ENCODE measurements at places on chromosomes 1 and 21. TPM values are rescaled to one million over a fixed set of nuclear protein-coding genes. Genes with fewer than 3 reads are reported as not detected.

DNA sequence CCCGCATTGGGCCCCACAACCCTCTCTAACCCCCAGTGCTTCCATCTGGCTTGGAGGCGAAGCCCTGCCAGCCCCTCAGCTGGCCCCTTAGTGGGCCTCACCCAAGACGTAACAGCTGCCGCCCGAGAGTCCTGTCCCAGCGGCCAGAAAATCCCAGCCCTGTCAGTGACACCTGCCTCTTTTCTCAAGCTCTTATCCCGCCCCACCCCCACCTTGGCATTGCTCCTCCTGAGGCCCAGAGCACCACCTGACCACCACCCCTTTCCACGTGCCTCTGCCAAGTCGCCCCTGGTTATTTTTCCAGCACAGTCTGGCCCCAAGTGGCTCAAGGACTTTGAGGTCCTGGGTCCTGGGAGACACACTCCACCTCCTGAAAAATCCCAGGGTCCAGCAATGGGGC lies 5.9 kb upstream of the CTRC start:
- no peak for DNase-seq

GRCh38 chr21:45129189-45129923 lies 55.0 kb downstream of the ADARB1 start:
- no peak for DNase-seq

- no peak for DNase-seq
Measured at GRCh38 chr1:159779403-159779851, 1.3 kb upstream of the DUSP23 start.

GRCh38 chr1:158117854-158118704 lies 62.6 kb upstream of the CD1D start:
- no peak for DNase-seq

- DNase-seq, result no peak
Measured at GRCh38 chr1:24244519-24245268, 57.6 kb upstream of the IFNLR1 start.

Gene SRSF10
- 100 TPM for total RNA-seq

Gene TSTD1
- total RNA-seq, result 148 TPM

Gene SYDE2
- total RNA-seq, result 2.9 TPM

Gene SAMD13
- 0.94 TPM for total RNA-seq

Gene CD1E
- total RNA-seq, result not detected

Gene C4BPB
- not detected for total RNA-seq
